ENCODE measurements at places on chromosomes 2 and 18.

- H3K4me1 ChIP-seq: no peaks in the 10 kb centered on the region
- no peak overlapping the region for H3K4me3 ChIP-seq
- no peaks in the 10 kb centered on the region for H3K36me3 ChIP-seq
- DNase-seq: no peak
Measured at GRCh38 chr2:66189553-66189952, 245.4 kb upstream of the MEIS1 start.

DNA sequence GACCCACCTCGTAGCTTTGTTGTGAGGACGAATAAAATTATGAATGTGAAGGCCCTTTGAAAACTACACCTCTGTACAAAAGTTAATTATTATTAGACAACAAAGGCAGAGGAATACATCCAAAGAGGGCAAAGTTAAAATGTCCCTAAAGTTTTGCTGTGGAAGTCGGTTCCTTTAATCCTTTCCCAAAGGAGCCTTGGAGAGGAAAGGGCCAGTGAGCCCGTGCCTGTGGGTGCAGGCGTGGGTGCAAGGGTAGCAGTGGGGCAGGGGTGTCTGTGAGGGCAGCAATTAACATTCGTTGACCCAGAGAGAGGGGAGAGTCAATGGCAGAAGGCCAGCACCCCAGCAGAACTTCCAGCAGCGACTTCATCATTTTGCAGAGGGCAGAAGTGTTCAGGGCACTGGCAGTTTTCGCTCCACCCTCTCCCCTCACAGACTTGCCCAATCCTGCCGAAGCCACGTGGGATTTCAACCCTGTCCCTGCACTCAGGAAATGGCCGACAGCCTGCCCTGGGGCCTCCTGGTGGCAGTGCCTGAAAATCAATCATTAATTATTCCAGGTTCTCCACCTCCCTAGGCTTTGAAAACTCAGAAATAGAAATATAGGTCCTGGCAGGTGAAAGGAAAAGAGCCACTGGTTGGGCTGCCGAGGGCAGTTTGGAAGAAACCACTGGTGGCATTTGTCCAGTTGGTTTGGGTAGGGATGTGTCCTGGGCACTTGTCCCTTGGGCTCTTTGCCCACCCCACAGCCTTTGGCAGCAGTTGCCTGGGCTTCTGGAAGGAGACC is 4.2 kb upstream of the PAX8 start:
- no peak overlapping the region for H3K4me3 ChIP-seq
- H3K4me1 ChIP-seq: no peaks in the 10 kb centered on the region
- H3K27me3 ChIP-seq: peaks cover 64% of the 10 kb centered on the region
- H3K36me3 ChIP-seq: no peaks in the 10 kb centered on the region
- DNase-seq: no peak

DNA sequence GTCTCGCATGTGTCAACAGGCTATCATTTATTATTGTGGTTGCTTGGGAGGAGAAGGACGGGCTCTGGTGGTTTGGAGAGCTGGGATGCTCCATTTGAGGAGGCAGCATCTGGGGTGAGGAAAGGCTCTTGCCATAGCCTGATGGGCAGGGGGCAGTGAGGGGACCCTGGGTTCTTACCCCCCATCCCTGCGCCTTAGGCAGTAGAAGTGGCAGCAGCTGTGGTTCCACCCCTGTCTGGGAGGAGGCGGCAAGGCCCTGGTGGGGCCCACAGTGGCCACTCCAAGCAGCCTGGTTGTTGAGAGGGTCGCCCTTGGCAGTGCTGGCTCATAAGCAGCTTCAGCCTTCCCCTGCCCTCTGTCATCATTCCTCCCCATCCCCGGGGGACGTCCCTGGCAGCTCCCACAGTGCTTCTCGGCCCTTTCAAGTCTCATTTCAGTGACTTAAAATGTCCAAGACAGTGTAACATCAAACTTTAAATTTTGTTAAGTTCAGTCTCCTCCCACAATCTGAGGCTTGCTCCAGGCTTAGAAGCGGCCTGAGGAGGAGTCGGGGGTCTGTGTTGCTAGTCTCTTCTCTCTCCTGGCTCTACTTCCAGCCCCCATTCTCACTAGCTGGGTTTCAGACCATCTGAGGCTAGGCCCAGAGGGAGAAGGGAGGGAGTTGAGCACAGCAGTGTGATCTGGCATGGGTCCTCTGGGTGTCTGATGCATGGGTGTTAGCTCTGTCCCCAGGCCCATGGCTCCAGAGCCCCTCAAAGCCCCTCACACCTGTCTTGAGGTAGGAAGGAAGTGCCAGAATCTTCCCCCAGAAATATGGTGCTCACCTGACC is 34.9 kb upstream of the PTPN4 start:
- peaks cover 11% of the 10 kb centered on the region for H3K27me3 ChIP-seq
- no peaks in the 10 kb centered on the region for H3K4me1 ChIP-seq
- H3K4me3 ChIP-seq: no peak overlapping the region
- no peak for DNase-seq

DNA sequence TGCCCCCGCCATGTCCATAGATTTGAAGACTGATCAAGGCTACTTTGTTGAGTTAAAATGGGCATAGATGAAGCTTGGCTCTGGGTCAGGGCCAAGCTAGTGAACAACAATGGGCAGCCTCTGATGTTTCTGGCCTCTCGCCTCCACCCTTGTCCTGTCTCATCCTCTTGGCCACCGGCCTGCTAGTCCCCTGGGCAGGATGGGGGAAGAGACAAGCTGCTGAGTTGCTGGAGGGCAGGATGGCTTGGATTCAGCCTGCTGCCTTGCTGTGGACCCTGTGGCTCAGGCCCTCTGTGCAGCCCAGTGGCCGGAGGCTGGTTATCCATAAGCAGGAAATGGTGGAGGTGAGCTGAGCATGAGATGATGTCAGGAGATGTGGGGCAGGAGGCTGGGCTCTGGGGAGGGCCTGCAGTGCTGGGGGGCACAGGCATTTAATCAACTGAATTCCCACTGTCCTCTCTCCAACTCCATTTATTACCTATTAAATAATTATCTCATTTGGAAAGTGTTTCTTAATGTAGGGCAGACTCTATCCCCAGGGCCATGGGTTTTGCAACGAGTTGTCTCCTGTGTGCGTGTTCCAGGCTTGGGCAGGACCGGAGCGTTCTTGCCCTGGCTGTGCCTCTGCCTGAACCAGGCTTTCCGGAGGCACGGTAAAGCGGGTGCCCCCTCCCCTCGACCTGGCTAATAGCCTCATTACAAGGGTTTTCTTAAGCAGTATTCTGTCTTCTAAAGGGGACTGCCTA is 122.9 kb downstream of the GLI2 start:
- no peak overlapping the region for H3K4me3 ChIP-seq
- DNase-seq: no peak
- peaks cover 3% of the 10 kb centered on the region for H3K36me3 ChIP-seq
- no peaks in the 10 kb centered on the region for H3K27me3 ChIP-seq

- H3K4me1 ChIP-seq: no peaks in the 10 kb centered on the region
- no peaks in the 10 kb centered on the region for H3K36me3 ChIP-seq
- no peak for DNase-seq
- no peak overlapping the region for H3K4me3 ChIP-seq
- peaks cover 25% of the 10 kb centered on the region for H3K27me3 ChIP-seq
Measured at GRCh38 chr2:238581126-238581525, 154.4 kb downstream of the ASB1 start.

DNA sequence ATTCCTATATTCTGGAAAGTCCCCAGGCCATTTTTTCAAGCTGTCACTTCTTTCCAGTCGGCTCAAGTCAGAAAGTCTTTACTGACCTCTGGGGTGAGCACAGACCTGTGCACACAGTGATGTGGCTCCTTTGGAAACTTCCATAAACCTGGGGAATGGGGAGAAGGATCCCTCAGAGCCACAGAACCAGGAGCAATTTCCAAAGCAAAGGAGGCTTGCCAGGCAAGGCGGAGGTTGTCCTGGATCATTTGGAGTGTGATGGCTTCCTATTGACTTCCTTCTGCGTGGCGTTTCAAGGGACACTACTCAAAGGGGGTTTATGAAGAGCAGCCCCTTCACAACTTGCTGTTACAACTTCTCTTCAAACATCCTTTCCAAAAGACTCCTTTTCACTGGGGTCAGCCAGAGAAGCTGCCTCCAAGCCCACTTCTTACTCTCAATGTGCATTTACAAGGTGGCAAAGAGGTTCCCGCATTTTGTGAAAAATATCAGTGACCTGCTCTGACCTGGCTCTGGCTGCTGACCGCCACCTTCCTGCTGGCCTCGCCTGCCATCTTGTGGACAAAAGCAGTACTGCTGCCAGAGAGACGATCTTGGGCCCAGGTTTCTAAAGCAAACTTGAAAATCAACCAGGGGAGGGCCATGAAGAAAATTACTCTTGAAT is 18.2 kb upstream of the TMEM247 start:
- peak overlapping the region; percentile 63 for H3K27ac ChIP-seq
- no peaks in the 10 kb centered on the region for H3K36me3 ChIP-seq
- peak overlapping the region; percentile 18 for H3K4me3 ChIP-seq

GRCh38 chr2:181632733-181633401 is 24.0 kb downstream of the CERKL start:
- no peak overlapping the region for H3K4me3 ChIP-seq
- no peaks in the 10 kb centered on the region for H3K4me1 ChIP-seq
- H3K27me3 ChIP-seq: peaks cover 46% of the 10 kb centered on the region
- no peak overlapping the region for H3K27ac ChIP-seq
- no peak for DNase-seq

DNA sequence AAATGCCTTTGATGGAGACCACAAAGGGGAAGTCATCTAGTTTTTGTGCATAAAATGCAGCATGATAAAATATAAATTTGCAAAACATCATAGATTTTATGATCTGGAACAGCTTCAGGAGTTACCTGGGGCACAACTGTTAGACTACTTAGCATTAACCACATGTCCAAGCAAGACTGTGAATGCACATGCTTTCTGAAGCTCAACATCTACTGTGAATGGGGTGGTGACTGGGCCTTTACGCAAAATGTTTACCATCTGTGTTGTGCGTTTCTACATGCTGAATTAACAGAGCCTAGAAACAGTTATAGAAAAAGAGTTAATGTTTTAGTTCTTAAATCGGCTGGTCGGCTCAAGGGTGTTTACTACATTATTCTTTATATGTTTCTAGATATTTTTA is 45.5 kb downstream of the KCTD1 start:
- no peaks in the 10 kb centered on the region for H3K36me3 ChIP-seq
- H3K27me3 ChIP-seq: no peaks in the 10 kb centered on the region
- H3K27ac ChIP-seq: no peak overlapping the region
- no peak overlapping the region for H3K4me3 ChIP-seq

GRCh38 chr2:240346015-240346752 is 89.3 kb upstream of the GPC1 start:
- no peak overlapping the region for H3K27ac ChIP-seq
- DNase-seq: no peak
- no peaks in the 10 kb centered on the region for H3K36me3 ChIP-seq
- no peaks in the 10 kb centered on the region for H3K4me1 ChIP-seq

GRCh38 chr2:239735131-239735828 is 289.9 kb downstream of the NDUFA10 start:
- H3K4me3 ChIP-seq: no peak overlapping the region
- H3K36me3 ChIP-seq: no peaks in the 10 kb centered on the region
- H3K4me1 ChIP-seq: peaks cover 13% of the 10 kb centered on the region
- H3K27me3 ChIP-seq: peaks cover 27% of the 10 kb centered on the region

DNA sequence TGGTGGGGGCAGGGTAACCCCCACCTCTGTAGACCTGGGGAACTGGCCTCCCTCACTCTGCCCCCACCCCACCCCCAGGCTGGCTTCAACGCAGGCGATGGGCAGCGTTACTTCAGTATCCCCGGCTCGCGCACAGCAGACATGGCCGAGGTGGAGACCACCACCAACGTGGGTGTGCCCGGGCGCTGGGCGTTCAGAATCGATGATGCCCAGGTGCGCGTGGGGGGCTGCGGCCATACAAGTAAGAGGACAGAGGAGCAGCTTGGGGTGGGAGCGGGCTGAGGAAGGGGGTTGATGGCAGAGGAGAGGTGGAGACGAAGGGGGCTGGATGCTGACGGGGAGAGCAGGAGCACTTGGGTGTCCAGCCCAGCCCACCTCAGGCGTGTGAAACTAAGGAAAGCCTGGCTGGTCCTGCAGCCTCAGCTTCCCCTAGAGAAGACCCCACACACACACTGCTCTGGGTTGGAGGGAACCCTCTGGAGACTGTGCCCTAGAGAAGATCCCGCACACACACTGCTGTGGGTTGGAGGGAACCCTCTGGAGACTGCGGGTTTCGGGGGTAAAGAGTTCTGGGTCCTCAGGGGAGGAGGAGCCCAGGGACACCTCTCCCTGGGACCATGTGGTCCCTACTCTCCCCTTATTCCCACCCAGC is 36.2 kb downstream of the SNED1 start:
- H3K4me3 ChIP-seq: peak overlapping the region; percentile 83
- H3K36me3 ChIP-seq: peaks cover 16% of the 10 kb centered on the region
- H3K4me1 ChIP-seq: no peaks in the 10 kb centered on the region
- peaks cover 5% of the 10 kb centered on the region for H3K27me3 ChIP-seq
- no peak for DNase-seq

GRCh38 chr18:36315736-36316135 is 18.2 kb downstream of the FHOD3 start:
- H3K4me1 ChIP-seq: no peaks in the 10 kb centered on the region
- H3K27ac ChIP-seq: no peak overlapping the region
- no peak for DNase-seq
- peaks cover 3% of the 10 kb centered on the region for H3K36me3 ChIP-seq
- no peak overlapping the region for H3K4me3 ChIP-seq
- H3K27me3 ChIP-seq: peaks cover 49% of the 10 kb centered on the region

DNA sequence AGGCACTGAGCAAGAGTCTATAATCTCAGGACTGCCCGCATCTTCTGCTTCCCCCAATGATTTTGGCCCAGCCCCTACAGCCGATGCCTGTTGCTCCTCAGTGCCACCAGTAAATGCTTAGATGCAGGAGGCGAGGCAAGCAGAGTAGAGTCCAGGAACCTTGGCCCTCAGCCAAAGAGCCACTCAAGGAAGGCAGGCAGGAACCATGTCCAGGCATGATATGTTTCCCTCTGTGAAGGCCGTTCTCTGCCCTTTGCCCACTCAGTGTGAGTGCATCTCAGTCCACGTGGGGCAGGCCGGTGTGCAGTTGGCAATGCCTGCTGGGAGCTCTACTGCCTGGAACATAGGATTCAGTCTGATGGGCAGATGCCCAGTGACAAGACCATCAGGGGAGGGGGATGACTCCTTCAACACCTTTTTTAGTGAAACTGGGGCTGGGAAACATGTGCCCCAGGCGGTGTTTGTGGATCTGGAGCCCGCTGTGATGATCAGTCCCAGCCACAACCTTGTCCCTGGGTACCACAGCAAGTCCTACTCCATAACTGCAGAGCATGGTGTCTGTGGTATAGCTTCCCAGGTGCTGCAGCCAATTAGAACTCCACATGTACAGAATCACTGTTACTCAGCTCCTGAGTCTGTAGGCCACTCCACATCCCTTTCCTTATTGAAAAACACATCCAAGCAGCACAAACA is 9.7 kb upstream of the DNAJB2 start:
- peak overlapping the region; percentile 38 for H3K27ac ChIP-seq
- no peaks in the 10 kb centered on the region for H3K4me1 ChIP-seq
- no peak overlapping the region for H3K4me3 ChIP-seq
- DNase-seq: no peak

- no peak overlapping the region for H3K4me3 ChIP-seq
- H3K27ac ChIP-seq: no peak overlapping the region
- no peak for DNase-seq
- no peaks in the 10 kb centered on the region for H3K27me3 ChIP-seq
- no peaks in the 10 kb centered on the region for H3K36me3 ChIP-seq
Measured at GRCh38 chr2:14535156-14535555, 97.4 kb upstream of the LRATD1 start.

Data from effector memory CD8-positive, alpha-beta T cell (primary cell).